ENCODE measurements at places on chromosomes 1 and 21.

GRCh38 chr1:152946651-152947256 lies at the start of gene SPRR5:
Gene SPRR5, plus strand, starts transcription at chr1:152947206. Its CDS starts 1,349 bp downstream, at chr1:152948555.
- no peak for DNase-seq

DNA sequence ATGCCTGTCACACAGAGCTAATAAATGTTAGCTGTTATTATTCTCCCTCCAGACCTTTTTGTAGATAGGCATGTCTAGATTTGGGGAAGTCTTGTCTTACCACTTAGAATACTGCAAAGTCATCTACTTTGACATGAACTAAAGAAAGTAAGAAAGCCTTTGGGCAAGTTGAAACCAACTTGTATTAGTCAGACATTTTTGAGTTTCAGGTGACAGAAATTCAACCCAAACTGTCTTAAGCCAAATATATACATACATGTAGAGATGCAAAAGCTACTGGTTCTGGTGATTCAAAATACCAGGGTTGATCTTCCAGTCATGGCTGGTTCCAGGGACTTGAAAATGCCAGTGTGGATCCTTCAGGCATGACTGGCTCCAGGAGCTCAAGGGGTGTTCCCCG lies 276.8 kb upstream of the TMEM51 start:
- no peak for DNase-seq

DNA sequence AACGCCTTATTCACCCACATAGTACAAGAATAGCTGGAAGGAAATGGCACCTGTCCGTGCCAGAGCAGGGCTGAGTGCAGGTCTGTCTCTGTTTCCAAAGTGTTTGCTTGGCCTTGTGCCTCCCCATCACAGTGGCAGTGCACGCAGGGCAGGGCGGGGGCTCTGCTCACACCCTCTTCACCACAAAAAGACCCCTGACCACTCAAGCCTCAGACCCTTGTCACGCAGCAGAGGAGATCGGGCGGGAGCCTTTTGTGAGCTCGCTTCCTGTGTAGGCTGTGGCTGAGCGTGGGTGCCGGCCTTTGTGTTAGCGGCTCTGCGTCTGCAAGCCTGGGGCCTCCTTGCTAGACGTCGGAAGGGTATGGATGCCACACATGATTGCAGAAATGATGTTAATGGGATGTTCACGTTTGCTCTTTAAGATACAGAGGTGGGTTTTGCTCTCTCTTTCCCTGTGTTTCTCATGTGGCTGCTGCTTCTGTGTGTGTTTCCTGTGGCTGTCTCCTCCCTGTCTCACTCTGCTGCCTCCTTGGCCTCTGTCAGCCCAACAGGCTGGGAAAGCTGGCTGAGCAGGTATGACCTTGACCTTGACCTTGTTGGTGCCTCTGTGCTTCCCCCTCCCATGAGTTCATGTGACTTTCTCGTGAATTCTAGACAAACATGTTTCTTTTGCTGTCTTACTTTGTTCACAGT lies 45.4 kb downstream of the S100B start:
- peak; percentile 47 for DNase-seq

GRCh38 chr1:115314092-115314491 lies 24.0 kb downstream of the NGF start:
- DNase-seq = no peak

GRCh38 chr1:104266612-104267011 lies 516.9 kb downstream of the AMY1C start:
- DNase-seq = no peak

DNA sequence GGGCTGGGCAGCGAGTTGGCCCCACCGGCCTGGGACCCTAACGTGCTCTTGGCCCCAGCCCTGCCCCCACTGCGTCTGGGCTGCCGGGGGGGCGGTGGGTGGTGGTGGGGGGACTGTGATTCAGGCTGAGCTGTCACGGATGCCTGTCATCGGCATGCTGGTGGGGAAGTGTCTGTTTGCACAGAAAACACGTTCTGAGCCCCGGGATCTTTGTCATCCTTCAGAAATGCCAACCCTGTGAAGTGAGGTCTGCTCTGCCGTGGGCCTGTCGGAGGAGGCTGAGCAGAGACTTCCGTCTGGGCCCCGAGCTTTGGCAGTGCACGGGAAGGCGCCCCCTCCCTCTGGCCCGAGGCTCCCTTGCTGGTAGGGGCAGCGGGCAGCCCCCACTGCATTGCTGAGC lies 24.3 kb upstream of the PLCH2 start:
- no peak for DNase-seq

DNA sequence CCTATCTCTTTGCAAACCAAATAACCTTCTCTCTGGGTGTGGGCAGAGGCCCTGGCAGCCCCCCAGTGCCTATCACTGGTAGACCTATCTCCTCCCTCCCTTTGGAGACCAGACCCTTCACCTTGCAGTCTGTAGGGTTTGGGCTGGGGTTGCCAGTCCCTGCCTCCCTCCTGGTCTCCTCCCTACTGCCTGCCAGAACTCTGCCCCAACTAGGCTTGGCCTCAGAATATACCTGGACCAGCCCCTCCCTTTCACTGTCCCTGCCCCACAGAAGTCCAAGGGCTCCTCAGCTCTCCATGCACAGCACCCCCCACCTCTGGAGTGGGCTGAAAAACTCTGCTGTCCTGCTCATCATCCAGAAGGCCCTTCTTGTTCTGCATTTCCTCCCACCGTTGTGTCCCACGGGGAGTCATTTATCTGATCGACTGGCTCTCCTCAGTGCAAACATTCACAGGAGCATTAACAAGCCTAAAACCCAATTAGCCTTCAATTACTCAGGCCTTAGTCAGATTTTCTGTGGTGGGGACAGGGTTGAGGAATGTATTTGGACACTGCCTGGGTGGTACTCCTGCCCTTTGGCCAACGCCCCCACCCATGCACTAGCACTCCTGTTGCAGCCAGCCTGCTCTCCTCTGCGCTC lies 27.7 kb upstream of the DMBX1 start:
- no peak for DNase-seq

DNA sequence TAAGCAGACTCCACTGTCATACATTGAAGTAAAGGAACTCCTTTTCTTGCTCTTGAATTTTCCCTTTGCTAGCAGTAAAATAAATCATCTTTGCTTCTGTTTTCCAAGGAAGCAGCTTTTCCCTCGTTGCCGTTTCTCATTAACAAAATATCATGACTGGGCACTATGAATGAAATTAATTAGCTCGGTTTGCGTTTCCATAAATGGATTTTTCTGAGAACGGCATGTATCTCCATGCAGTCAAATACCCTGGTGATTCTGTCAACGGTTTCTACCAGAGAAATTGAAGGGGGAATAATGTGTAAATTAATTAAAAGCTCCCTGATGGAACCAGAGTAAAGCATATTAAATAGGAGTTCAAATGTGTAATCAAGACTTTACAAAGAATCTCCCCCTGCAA lies 265.1 kb downstream of the LRRC40 start:
- no peak for DNase-seq

- DNase-seq = no peak
These were observed 441 bp downstream of the YARS1 start for GRCh38 chr1:32816676-32817158.

- peak; percentile 49 for DNase-seq
These were observed 117.5 kb downstream of the TOMM20 start for GRCh38 chr1:235011064-235011598.

- no peak for DNase-seq
These were observed 14.0 kb downstream of the SLC1A7 start for GRCh38 chr1:53128401-53128800.

- no peak for DNase-seq
These were observed 7.1 kb upstream of the TNR start for GRCh38 chr1:175750366-175751071.

GRCh38 chr1:17089506-17089905 lies 29.7 kb downstream of the PADI2 start:
- no peak for DNase-seq

GRCh38 chr21:42239973-42240372 lies 21.0 kb downstream of the ABCG1 start:
- DNase-seq = no peak

DNA sequence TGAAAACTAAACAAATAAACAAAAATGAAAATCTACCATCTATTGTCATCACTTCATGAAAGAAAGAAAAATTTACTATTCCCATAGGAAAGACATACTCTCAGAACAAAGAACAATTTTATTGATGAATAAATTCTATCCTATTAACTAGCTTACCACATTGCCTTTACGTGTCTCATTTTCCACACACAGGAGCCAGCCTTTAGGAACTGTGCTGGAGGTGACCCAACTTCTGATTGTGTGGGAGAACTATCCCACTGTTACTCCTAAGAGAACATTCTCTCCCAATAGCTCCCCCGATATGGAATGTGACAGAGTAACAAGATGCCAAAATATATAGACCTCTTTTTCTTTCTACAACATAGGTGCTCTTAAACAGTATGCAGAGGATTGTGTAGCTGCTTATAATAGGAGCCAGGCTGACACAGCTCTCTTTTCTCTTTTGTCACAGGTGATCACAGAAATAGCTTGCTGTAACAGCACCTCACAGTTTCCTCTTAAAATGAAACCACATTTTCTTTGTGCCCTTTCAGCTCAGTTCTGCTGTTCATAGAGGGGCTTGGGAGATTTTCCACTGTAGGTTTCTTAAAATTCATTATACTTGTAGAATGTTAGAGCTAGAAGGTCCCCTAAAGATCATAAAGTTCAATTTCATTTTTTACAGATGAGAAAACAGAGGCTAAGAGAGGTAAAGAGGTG lies 35.5 kb downstream of the C21orf91 start:
- DNase-seq = no peak

DNA sequence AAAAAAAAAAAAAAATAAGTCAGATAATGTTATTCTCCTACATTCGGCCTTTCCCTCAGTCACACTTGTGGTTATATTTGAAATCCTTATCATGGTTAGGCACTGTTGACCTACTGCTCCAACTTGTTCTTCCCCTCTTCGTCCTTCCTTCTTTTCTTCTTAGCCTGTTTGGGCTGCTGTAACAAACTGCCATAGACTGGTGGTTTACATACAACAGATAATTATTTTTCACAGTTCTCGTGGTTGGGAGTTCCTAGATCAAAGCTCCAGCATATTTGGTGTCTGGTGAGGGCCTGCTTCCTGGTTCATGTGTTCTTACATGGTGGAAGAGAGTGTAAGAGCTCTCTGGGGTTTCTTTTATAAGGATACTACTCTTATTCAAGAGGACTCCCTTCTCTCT lies 73.4 kb downstream of the RABGAP1L start:
- no peak for DNase-seq

GRCh38 chr1:26862781-26863684 lies at the start of gene SFN:
Gene SFN, plus strand, starts transcription at chr1:26863149. Its CDS starts 64 bp downstream, at chr1:26863213.
- DNase-seq = peak; percentile 37

DNA sequence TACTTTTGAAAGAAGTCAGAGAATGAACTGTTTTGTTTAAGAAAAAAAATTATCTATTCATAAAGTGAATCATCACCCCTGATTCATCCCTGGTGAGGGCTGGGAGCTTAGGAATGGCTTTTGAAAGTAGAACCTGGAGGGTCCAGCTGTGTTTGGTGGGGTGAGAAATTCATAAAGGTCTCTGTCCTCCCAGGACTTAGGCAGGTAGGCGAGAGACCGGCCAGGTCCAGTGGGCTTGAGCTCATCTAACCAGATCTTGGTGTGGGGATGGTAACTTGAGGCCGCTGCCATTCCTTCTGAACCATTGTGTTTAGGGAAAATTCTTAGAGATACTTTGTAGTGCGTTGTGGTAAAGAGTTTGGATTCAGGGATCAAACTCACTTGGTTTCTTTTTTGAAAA lies 156.8 kb upstream of the TNR start:
- DNase-seq = no peak

GRCh38 chr1:92126088-92126487 lies 45.9 kb downstream of the BTBD8 start:
- DNase-seq = no peak

GRCh38 chr1:6918925-6919511 lies 133.8 kb downstream of the CAMTA1 start:
- no peak for DNase-seq

GRCh38 chr1:226427131-226427530 lies 19.2 kb upstream of the PARP1 start:
- DNase-seq = no peak

DNA sequence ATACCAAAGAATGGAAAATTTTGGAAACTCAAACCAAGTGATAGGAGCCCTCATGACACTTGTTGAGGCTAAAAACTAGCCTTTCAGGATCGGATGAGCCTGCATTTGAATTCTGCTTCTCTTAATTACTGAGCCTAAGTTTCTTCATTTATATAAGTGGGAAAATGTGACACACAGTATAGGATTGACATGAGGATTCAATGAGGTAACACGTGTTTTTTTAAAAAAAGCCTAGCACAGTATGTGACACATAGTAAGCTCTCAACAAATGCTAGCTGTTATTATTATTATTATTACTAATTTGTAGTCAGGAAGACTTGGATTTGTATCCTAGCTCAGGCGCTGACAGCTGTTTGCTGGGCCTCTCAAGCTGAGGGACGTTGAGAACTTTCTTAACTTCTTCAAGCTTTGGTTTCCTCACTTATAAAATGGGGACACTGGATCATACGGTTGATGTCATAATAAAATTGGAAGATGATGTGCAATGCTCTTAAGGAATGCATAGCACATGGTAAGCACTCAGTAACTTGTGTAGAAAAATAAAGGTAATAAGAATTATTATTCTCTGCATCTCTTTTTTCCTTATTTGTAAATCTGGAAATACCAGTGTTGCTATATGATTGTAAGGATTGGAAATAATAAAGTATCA lies 55.4 kb upstream of the JUN start:
- no peak for DNase-seq

DNA sequence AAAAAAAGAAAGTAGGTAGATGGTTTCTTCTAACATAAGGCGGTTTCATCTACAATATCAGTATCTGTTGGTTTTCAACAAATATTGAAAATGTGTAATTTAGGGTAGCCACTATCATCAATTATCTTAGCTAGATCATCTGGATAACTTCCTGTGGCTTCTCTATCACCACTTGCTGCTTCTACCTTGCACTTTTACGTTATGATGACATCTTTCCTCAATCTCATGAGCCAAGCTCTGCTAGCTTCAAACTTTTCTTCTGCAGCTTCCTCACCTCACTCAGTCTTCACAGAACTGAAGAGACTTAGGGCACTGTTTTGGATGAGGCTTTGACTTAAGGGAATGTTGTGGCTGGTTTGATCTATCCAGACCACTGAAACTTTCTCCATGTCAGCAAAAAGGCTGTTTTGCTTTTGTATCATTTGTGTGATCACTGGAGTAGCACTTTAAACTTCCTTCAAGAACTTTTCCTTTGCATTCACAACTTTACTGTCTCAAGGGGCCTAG lies 144.9 kb upstream of the HP1BP3 start:
- DNase-seq = peak; percentile 5

GRCh38 chr1:203076031-203076511 lies 9.7 kb downstream of the MYOG start:
- DNase-seq = no peak

DNA sequence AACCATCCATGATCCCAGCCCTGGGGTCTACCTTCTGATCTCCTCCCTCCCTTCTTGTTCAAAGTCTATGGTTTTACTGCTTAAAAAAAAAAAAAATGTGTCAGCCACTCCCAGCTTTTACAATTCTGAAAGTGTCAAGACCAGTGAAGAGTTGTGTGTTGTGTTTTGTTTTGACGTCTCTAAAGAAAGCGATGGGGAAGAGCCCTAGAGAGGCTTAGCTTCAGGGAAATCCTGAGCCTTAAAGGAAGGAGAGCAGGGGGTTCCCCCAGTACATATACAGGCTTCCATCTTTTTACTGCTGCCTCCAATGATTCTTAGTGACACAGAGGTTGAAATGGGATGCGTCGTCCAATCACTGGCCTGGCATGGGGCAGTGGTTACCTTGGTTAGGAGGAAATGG lies 13.9 kb upstream of the FMOD start:
- DNase-seq = no peak

GRCh38 chr1:41501581-41501980 lies 17.1 kb upstream of the EDN2 start:
- DNase-seq = no peak
